Muscle of leg (tissue), 16 donors: ENCODE measurements at places on chromosomes 13 and 19.
A peak's percentile ranks its signal among the peaks of the same experiment; 100 is the strongest.

DNA sequence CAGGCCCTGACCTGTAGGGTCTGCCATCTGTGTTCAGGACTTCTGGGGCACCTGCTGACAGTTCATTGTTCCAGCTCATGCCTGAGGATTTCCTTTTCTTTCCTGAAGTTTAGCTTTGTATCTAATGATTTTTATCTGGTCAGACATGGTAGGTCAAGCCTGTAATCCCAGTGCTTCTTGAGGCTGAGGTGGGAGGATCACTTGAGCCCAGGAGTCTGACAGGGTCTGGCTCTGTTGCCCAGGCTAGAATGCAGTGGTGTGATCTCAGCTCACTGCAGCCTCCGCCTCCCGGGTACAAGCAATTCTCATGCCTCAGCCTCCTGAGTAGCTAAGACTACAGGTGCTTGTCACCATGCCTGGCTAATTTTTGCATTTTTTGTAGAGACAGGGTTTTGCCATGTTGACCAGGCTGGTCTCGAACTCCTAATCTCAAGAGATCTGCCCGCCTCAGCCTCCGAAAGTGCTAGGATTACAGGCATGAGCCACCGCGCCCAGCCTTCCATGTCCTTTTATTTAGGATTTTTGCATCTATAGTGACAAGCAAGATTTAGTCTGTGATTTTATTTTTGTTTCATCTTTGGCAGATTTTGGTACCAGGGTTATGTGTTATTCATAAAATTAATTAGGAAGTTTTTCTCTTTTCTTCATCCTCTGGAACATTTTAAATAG, 33.2 kb downstream of the CHST8 start:
- no peak for DNase-seq
- no peaks in the 10 kb centered on the region for H3K36me3 ChIP-seq
- no peaks in the 10 kb centered on the region for H3K4me1 ChIP-seq

DNA sequence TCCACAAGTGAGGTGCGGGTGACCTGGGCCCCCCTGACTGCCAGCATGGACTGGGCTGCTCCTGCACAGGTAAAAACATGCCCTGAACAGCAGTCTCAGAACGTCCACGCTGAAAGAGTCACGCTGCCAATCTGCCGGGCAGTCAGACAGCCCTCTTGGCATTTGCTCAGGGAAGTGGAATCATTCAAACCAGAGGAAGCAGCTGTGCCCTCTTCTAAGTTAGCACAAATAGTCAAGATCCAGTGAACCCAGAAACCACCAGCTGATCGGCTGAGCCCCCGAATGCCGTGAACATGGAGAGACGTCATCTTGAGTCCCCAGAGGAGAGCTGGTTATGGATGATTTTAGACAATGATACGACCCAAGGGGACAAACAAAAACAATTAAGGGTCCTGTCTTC, 34.4 kb downstream of the KLF2 start:
- H3K27me3 ChIP-seq = no peaks in the 10 kb centered on the region
- no peak overlapping the region for H3K4me3 ChIP-seq
- peaks cover 15% of the 10 kb centered on the region for H3K36me3 ChIP-seq
- H3K27ac ChIP-seq = no peak overlapping the region
- DNase-seq = peak; percentile 50
- H3K4me1 ChIP-seq = peaks cover 22% of the 10 kb centered on the region

DNA sequence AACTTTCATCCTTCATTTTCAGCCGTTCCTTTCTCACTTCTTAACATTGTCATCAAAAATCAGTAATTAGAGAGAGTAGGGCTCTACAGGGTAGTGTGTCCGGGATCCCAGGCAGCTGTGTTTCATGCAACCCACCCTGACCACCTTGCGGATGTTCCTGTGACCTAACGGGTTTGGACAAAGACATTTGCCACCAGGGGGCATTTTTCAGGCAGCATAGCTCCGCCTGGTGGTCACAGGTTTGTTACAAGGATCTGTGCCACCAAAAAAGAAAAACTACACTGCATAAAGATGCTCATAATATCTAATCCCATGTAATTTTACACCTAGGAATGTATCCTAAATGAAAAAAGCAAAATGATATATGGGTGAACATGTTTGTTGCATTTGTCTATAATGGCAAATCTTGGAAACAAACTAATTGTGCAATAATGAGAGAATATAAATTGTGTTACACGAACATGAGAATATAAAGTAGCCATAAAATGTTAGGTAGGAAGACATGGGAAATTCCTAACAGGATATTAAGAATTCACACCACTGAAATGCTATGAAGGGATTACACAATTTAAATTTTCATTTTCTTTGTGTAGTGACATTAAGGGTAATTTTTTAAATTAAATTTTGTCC, 123.0 kb downstream of the SLC7A1 start:
- DNase-seq = peak; percentile 43
- no peak overlapping the region for H3K4me3 ChIP-seq
- H3K27me3 ChIP-seq = no peaks in the 10 kb centered on the region
- no peaks in the 10 kb centered on the region for H3K4me1 ChIP-seq
- no peak overlapping the region for H3K27ac ChIP-seq
- H3K36me3 ChIP-seq = peaks cover 5% of the 10 kb centered on the region

DNA sequence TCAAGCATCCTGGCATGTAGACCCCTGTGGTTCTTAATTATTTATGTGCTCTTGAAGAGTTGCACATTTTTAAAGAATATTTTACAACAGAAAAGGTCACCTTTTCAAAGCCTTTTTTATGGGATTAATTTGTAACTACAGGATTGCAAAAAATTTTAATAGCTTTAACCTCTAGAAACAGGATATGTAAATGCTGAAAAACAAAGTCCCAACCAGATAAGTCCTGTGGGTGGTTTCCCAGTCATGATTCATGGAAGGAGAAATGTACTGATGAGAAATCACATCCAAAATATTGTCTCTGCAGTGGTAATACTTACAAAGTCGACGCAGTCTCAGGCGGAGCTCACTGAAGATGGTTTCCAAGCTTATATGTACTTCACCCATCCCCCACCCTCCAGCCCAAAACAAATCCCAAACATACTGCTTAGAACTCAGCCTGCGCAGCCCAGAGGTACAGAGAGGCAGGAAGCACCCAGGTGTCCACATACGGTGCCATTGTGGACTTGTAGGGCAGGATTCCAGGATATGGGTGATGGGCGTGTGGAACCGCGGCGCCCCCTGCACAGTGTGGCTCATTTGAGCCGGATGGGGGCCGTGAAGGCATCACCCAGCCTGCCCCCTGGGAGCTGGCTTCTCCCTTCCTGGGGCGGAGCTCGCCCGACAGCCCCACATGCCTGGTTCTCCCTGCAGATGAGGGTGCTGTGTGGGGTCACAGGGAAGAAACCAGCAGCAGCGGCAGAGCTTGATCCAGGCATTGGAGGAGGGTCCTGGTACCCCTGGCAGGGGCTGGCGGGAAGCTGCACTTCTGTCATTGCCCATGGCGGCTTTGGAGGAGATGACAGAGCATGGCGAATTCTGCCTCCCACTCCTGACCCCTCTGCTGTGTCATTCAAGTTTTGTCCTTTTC, 101.2 kb downstream of the ATP11A start:
- no peak overlapping the region for H3K27ac ChIP-seq
- no peaks in the 10 kb centered on the region for H3K4me1 ChIP-seq

DNA sequence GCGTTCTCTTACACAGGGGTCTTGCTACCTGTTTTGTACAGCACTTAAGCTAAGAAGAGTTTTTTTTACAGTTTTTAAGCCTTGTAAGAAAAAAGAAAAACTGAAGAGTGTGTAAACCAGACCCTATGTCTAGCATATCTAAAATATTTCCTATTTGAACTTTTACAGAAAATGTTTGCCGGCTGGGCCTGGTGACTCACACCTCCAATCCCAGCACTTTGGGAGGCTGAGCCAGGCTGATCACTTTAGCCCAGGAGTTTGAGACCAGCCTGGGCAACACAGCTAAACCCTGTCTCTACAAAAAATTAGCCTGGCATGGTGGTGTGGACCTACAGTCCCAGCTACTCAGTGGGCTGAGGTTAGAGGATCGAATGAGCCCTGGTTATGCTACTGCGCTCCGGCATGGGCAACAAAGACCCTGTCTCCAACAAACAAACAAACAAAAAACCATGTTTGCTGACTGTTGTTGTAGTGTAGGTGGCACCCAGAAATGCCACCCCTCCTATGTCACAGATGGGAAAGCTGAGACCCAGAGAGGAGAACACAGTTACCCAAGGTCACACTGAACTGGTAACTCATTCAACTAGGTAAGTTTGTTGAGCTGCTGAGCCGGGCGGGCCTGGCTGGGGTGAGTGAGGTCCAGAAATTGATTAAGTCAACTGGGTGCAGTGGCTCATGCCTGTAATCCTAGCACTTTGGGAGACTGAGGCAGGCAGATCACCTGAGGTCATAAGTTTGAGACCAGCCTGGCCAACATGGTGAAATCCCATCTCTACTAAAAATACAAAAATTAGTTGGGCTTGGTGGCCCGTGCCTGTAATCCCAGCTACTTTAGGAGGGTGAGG, 1.9 kb upstream of the VASP start:
- no peak overlapping the region for H3K27ac ChIP-seq
- H3K36me3 ChIP-seq = no peaks in the 10 kb centered on the region
- DNase-seq = peak; percentile 5
- no peak overlapping the region for H3K4me3 ChIP-seq

GRCh38 chr13:81406639-81407292, 1065.8 kb upstream of the SPRY2 start:
- no peak for DNase-seq
- no peak overlapping the region for H3K27ac ChIP-seq
- H3K27me3 ChIP-seq = no peaks in the 10 kb centered on the region

DNA sequence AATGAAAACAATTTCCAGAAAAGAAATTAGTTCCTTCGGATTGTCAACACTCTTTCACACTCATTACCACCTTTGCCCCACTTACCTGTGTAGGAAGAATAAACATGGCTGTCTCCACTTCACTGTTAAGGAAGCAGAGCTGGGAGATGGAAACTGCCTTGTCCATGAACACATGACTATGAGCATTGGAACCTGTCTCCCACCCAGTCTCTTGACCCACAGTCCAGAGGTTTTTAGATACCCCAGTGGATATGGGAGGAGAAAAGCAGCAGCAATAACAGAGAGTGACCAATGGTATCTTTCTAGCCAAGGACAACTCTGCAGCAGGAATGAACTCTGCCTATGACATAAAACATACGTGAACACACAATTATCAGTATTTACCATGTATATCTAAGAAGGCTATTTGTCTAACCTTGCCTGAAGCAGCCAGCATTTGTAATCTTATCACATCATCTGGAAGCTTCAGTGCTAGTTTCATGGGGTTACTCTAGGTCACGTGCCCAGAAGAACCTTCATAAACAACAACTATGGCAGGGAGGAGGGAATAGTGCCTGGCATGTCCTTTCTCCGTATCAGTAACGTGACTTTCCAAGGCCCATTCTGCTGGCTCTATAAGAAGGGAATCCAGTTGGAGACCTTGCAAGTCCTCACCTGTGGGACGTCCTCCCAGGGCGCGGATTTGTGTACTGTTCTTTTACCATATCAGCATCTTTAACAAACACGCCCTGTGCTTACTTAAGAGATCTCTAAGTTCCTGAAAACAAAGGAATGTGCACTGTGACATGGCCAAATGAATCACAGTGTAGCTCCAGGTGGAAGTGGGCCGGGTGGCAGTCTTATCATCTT, 221.8 kb upstream of the UBL3 start:
- H3K36me3 ChIP-seq = no peaks in the 10 kb centered on the region
- DNase-seq = no peak
- no peak overlapping the region for H3K4me3 ChIP-seq
- H3K4me1 ChIP-seq = peaks cover 3% of the 10 kb centered on the region
- H3K27me3 ChIP-seq = no peaks in the 10 kb centered on the region

DNA sequence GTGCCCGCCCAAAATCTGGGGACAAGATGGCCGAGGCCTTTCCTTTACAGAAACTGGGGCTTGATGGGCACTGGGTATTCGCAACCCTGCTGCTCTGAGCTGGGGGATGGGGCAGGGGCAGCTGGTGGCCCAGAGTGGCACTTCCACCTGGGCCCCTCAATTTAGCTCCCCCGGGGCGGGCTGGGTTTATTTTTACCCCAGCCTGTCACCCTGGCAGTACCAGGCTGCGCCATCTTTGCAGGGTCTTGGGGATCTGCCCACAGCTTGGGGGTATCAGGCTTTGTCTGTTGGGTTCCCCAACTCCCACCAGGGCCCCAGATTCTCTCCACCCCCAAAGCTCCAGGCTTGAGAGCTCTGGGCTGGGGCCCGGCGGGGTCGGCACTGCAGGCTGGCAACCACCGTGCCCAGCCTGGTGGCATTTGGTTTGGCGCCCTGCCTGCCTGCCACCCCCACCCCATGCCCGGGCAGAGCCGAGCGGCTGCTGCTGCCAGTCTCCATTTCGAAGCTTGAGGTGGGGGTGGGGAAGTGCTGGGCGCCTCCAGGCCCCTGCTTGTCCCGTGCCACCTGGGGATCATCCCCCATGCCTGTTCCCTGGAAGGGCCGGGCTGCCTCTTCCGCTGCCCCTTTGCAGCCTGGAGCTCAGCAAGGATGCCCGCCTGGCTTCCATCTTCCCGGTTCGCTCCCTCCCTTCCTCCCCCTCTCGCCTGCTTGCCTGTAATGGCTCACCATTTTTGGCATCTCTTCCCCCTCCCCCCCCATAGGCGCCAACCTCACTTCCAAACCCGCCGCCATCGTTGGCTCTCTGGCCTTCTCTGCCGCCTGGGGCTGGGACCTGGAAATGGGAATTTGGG, 11.4 kb downstream of the NFIX start:
- peaks cover 28% of the 10 kb centered on the region for H3K36me3 ChIP-seq
- H3K27me3 ChIP-seq = peaks cover 44% of the 10 kb centered on the region
- no peak overlapping the region for H3K4me3 ChIP-seq
- peak overlapping the region; percentile 89 for H3K27ac ChIP-seq
- peak; percentile 65 for DNase-seq

GRCh38 chr13:99406799-99407201, 94.5 kb upstream of the TM9SF2 start:
- no peaks in the 10 kb centered on the region for H3K36me3 ChIP-seq
- H3K27ac ChIP-seq = no peak overlapping the region
- peaks cover 7% of the 10 kb centered on the region for H3K27me3 ChIP-seq
- DNase-seq = peak; percentile 66
- peaks cover 3% of the 10 kb centered on the region for H3K4me1 ChIP-seq

GRCh38 chr13:99982036-99982730, 599 bp downstream of the ZIC2 start:
- peaks cover 88% of the 10 kb centered on the region for H3K27me3 ChIP-seq
- H3K4me3 ChIP-seq = no peak overlapping the region
- H3K27ac ChIP-seq = no peak overlapping the region

- H3K4me3 ChIP-seq = no peak overlapping the region
- DNase-seq = no peak
- no peak overlapping the region for H3K27ac ChIP-seq
- H3K4me1 ChIP-seq = peaks cover 15% of the 10 kb centered on the region
- H3K27me3 ChIP-seq = no peaks in the 10 kb centered on the region
Measured at GRCh38 chr19:4345342-4346019, 2.1 kb downstream of the MPND start.

GRCh38 chr19:32202244-32202643, 143.2 kb upstream of the ZNF507 start:
- no peak overlapping the region for H3K4me3 ChIP-seq
- no peaks in the 10 kb centered on the region for H3K36me3 ChIP-seq
- DNase-seq = no peak

GRCh38 chr19:44702551-44703176, 3.7 kb downstream of the CEACAM16 start:
- H3K4me1 ChIP-seq = peaks cover 19% of the 10 kb centered on the region
- H3K4me3 ChIP-seq = no peak overlapping the region
- no peak for DNase-seq
- H3K27ac ChIP-seq = no peak overlapping the region
- H3K36me3 ChIP-seq = no peaks in the 10 kb centered on the region
- H3K27me3 ChIP-seq = no peaks in the 10 kb centered on the region
